Stimulated activated CD8-positive, alpha-beta memory T cell treated with anti-CD3 and anti-CD28 coated beads, Interleukin-7, amount 100 ng/mL, for 24 hours (primary cell): ENCODE measurements at places on chromosomes 11 and 22.

DNA sequence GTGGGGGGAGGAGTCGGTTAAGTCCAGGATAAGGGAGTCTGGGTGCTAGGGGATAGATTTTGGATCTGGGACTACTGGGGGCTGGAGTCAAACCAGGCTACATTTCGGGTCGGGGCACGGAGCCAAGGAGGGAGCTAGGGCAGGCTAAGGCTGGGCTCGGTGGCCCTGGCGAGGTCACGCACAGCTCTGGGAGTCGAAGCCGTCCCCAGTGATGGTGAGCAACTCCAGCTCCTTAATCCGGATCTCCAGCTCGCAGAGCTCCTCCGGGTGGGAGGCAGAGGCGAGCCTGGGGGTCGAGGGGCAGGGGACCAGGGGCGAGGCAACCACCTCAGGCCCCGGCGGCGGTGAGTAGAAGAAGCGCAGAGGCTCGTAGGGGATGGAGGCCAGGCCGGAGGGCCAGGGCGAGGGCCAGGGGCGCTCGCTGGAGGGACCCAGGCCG, 544 bp downstream of the C11orf91 start:
- no peak for DNase-seq

GRCh38 chr11:26579683-26580082, 7.6 kb upstream of the MUC15 start:
- no peak for DNase-seq

- no peak for DNase-seq
Observed at GRCh38 chr11:112797648-112798293, 163.4 kb upstream of the NCAM1 start.

GRCh38 chr22:23072077-23072910, 2.0 kb downstream of the GNAZ start:
- no peak for DNase-seq

DNA sequence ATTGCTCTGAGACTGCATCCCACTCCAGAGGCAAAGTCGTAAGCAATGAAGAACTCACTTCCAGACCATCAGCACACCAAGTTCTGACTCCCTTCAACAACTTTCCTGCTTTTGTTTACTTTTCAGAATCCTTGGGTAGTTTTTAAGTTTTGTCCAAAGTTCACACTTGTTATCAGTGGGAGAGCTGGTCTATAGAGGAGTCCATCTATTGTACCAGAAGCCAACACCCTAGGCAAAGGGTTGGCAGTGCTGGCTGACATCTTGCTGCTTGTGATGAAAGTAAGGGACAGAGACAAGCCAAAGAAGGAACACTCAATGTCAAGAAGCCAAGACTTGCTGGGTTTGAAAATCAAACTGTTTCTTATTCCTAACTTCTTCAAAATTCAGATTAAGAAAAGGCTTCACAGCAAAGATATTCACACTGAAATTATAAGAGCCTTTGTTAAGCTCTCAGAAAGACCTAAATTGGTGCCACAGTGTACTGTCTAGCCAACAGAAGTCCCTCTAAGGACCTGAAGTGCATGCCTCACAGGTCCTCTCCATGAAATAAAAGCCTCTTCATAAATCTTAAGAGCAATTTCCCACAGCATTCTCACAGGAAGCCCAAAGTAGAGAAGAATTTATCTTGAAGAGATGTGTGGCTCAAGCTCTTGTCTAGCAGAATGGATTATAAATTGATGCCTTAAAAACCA, 21.5 kb upstream of the LINC01488 start:
- no peak for DNase-seq
